PC-9 (cell line): ENCODE measurements at places on chromosomes 6 and 20. TPM values are rescaled to one million over a fixed set of nuclear protein-coding genes. Genes with fewer than 3 reads are reported as not detected.
A peak's percentile ranks its signal among the peaks of the same experiment; 100 is the strongest.

The XKR7 gene
- total RNA-seq, result not detected in 2 replicates

DNA sequence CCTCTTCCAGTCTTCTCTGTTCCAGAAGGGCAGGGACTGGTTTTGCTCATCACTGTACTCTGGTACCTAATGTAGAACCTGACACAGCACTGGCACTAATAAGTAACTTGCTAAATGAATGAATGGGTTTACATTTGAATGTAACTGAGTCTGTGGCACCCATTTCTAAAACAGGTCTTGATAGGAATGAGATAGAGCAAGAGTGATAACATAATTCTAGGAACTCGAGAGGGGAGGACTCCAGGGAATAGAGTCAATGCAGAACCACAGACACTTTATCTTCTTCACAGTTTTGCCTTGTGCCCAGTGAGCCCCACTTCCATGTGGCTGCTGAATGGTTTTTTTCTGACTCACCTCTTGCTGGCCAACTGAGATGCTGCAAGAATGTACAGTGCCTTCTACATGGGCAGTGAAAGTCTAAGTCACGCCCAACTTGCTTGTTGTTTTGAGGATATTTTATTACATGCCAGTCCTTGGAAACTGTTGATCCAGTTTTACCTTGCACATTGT is 61.1 kb downstream of the TBC1D7 start:
- peak; percentile 47 for DNase-seq

DNA sequence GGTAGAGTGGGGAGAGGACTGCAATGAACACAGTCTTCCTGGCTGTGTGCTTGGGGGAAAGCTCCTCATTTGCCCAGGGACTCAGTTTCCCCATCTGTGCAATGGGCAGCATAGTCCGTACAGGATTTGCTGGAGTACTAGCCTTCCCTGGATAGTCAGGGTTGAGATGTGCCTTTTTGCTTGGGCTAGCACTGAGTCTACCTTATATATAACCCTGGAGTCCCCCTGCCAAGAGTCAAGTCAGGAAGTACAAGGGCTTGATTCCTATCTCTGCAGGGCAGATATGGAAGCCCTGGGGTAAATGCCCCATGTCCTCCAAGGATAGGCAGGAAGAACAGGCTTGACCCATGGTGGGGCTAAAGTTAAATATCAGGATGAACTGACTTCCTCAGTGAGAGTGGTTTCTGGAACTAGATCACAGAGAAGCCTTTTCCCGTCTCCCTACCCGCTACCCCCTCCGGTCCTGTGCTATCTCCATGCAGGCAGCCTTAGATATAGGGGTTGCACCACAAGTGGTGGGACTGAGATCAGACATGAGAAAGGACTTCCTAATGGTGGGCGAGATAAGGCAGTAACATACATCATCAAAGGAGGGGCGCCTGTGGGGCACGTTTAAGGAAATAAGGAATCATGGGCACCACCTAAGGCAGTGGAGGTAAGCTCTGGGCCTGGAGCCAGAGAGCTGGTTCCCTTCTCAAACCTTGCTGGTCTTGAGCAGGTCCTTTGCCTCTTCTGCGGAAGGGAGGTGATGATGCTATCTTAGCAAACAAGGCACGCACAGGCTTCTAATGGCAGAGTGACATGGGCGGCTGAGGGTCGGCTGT is 157.9 kb downstream of the MRPL14 start:
- no peak for DNase-seq

The ANGPT4 gene
- total RNA-seq, result not detected in 2 replicates

The SNAP25 gene
- not detected in 2 replicates for total RNA-seq

The LBP gene
- not detected in 2 replicates for total RNA-seq
